Activated naive CD8-positive, alpha-beta T cell treated with anti-CD3 and anti-CD28 coated beads, Interleukin-2, amount 50 U/mL, for 24 hours (primary cell): ENCODE measurements at places on chromosomes 1 and 21.

- no peak for DNase-seq
Observed at GRCh38 chr1:231681006-231681405, 54.4 kb downstream of the DISC1 start.

- DNase-seq = no peak
Observed at GRCh38 chr1:200435200-200435780, 25.5 kb upstream of the ZNF281 start.

GRCh38 chr1:169072945-169073725 is 33.4 kb upstream of the ATP1B1 start:
- DNase-seq = no peak

GRCh38 chr1:153985941-153986761 is at the start of gene RAB13:
RAB13 (minus strand) TSS chr1:153986339; CDS start chr1:153986236, 103 bp downstream.
- DNase-seq = no peak

DNA sequence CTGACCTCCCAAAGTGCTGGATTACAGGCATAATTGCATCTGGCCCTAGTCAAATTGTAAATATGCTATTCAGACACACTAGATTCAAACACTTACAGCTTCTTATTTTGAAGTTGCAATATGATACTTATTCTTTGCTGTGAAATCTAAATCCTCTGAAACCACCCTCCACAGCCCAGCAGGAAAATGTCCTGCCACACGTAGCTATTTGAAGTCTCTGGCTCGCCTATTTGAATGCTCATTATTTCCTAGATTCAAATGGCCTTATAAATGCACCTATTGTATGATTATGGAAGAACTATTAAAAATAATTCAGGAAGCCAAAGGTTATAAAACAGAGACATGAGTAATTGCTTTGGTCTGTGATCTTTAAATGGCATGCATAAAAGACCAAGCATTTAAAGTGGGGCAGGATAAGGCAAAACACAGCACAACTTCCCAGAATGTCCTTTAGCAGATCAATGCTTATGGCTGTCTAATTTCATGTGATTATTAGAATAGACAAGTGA is 26.6 kb upstream of the FBXO28 start:
- no peak for DNase-seq

- peak; percentile 74 for DNase-seq
Observed at GRCh38 chr1:6962478-6962995, 177.3 kb downstream of the CAMTA1 start.

DNA sequence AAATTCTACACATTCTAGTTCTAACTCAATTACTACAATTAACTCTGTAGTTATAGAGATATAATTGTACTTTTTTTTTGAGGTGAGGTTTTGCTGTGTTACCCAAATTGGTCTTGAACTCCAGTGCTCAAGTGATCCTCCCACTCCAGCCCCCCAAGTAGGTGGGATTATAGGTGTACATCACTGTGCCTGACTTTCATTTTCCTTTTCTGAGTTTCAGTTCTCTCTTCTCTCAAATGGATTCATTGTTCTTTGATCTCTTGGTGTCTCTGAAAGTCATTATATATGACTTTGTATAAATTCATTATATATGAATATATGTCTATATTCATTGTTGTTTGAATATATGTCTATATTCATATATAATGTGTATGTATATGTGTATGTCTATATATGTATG is 74.0 kb upstream of the GALNT2 start:
- DNase-seq = no peak

- DNase-seq = no peak
Observed at GRCh38 chr1:175862408-175862807, 119.0 kb upstream of the TNR start.

GRCh38 chr1:5954964-5955363 is 37.3 kb downstream of the NPHP4 start:
- DNase-seq = no peak

DNA sequence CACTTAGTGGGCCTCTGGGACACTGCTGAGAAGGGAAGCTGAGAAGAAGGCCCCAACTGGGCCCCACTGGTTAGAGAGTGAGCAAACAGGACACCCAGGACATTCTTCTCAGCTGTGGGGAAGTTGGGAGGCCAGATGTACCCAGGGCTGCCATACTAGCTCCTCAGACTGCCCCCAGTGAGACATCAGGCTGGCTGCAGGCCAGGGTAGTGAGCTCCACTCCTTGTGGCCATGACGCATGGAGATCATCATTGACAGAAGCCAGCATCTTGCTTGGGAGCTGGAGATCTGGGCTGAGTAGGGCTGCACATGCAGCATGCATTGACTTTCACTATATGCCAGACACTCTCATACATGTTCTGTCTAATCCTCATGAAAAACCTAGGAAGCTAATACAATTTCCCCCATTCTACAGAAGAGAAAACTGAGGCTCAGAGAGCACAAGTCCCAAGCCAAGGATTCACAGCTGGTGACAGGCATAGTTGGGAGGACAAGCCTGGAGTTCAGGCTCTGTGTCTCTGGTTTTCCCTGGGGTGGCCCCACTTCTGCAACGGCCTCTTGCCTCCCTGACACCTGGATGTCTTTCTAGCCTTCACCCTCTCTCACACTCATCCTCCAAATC is 24.1 kb upstream of the MYCL start:
- DNase-seq = no peak

DNA sequence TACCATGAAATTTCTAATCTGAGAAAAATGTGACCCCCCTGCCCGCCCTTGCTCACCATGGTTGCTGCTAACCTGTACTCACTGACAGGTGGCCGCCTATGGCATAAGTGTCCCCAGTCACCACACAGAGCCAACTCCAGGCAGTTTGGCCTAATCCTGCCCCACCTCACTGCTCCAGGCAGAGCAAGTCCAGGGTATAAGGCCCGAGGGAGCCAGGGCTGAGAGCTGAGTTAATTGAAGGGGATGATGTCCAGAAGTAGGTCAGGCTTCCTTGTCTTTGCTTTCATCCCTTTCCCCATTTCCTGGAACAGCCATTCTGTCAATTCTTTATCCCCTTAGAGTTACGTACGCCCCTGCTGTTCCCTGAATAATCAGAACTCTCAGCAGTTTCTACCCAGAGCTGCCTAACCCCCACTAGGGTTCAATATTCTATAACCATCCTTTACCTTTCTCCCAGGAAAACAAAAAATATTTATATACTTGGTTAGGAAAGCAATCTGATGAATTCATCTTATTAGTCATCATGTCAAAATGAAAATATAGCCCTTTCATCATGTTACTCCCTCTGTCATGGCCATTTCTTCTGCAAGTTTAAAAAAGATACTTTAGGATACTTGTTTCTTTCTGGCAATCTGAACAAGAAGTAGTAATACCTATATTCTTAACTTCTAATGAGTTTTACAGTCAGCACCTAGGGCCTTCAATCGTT is 29.4 kb upstream of the CD101 start:
- no peak for DNase-seq

DNA sequence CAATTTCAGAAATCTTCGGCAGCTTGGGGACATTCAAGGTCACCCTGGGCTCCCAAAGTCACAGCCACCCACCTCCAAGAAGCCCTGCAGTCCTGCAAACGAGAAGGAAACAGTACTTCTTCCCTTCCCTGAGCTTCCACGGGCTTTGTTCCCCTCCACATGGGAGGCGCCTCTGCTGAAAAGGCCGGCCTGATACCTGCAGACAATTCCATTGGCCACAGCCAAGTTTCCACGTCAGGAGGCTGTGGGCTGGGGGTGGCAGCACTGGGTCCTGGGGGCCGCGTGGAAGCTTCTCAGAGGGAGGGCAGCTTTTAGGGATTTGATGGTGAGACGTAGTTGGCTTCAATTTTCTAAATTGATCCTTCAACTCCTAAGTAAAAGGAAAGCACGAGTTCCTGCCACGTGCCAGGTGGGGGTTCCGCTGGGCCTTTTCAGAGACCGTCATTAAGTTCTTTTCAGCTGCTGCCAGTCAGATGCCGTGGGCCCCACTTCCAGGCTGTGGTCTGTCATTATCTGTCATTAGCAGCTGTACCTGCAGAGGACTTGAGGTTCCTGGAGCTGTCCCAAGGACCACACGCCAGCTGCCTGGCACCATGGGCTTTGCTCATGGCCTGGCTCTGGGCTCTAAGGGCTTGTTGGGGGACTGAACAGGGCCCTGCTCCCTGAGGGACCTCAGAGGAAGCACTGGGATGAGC is 98.7 kb downstream of the CRYAA start:
- DNase-seq = no peak

GRCh38 chr1:211581526-211581925 is 2.6 kb upstream of the SLC30A1 start:
- DNase-seq = no peak

- DNase-seq = no peak
Observed at GRCh38 chr1:157409927-157410326, 142.4 kb downstream of the FCRL5 start.

GRCh38 chr1:5707566-5708345 is 284.5 kb downstream of the NPHP4 start:
- no peak for DNase-seq

- DNase-seq = no peak
Observed at GRCh38 chr1:201169203-201169602, 14.9 kb upstream of the TMEM9 start.

- DNase-seq = no peak
Observed at GRCh38 chr1:8086055-8086454, 59.9 kb upstream of the ERRFI1 start.

- DNase-seq = peak; percentile 46
Observed at GRCh38 chr1:205458777-205459566, 3.1 kb upstream of the BLACAT1 start.

DNA sequence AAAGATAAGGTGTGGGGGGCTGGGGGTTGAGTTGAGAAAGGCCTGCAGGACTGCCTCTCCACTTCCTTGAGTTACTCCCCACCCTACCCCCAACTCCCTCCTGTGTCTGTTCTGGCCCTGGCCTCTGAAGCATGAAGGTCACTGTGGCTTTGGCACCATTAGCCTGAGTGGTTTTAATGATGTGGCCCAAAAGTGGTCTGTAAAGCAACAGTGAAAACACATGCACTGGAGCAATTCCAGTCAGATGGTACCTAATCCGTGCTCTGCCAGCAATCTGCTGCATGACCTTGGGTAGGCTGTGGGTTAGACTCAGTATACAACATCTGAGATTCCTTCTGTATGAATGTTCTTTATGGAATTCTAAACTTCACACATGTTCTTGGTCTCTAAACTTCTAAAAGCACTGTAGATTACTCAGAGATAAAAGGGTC is 86.5 kb upstream of the ATP1A1 start:
- no peak for DNase-seq

GRCh38 chr1:13893409-13893821 is 193.4 kb downstream of the PRDM2 start:
- DNase-seq = no peak

DNA sequence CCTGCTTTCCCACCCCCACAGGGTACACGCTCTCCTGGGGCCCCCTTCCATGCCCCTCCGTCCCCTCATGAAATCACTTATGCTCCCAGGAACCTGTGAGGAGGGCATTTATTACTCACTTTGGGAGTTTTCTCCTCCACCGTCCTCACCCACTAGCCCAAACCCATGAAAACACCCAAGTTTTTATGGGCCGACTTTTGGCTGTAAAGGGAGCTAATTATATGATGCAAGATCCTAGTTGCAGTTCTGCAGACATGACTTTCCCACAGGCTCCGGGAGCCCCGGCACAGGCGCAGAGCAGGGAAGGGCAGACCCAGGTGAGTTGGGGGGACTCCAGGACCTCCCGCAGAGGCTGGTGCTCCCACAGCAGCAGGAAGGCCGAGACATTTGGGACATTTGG is 29.7 kb downstream of the EPHA2 start:
- no peak for DNase-seq

- DNase-seq = no peak
Observed at GRCh38 chr1:26558685-26559048, 29.1 kb downstream of the RPS6KA1 start.

DNA sequence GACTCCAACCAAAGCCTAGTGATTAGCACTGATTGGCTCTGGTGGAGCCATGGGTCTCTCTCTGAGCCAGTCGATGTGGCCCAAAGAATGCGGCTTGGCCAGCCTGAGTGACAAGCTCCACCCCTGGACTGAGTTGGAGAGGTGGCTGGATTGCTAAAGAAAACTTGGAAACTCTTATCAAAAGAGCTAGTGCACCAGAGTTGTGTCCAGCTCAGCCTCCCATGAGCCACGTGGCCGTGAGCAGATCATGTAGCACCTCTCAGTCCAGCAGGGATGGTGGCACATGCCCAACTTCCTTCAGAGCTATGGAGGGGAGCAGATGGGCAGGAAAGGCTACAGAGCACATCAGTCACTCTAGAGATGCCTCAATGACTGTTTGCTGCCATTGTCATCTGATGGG is 142.8 kb upstream of the VAMP3 start:
- DNase-seq = no peak

DNA sequence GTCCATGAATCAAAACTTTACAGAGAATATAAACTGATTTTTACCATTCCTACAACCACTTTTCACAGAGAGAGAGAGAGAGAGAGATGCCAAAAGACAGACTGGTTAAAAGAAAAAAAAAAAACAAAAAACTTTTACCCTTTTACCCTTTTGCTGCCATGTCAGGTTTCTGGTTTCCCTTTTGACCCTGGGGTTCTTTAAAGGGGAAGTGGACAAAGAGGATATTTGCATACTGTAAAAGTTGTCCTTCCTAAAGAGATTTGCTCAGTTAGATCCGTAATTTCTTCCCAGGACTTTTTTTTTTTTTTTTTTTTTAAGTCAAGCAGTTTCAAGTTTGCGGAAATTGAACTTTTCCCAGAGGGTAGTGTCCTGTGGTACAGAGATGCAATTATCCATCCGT is 287.8 kb upstream of the RGS18 start:
- no peak for DNase-seq

- no peak for DNase-seq
Observed at GRCh38 chr1:48341221-48341620, 118.7 kb downstream of the SLC5A9 start.

DNA sequence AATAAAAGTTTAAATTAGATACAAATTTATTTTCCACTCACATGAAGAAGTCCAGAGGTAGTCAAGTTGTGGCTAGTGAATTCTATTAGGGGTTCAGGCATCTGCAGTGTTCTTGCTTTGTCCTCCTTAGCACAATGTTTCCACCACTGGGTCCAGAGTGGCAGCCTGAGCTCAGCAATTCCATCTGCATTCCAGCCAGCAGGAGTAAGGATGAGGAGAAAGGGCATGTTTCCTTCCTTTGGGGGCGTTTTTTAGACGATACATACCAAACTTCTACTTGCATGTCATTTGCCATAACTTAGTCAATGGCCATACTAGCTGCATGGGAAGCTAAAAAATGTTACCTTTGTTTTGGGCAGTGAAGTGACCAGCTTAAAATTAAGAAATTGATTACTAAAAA is 98.5 kb upstream of the VANGL1 start:
- DNase-seq = no peak

GRCh38 chr1:2267862-2268261 is 39.7 kb downstream of the SKI start:
- DNase-seq = no peak

GRCh38 chr1:93635614-93636543 is 45.8 kb downstream of the BCAR3 start:
- no peak for DNase-seq
